ENCODE measurements at places on chromosomes 1 and 21. TPM values are rescaled to one million over a fixed set of nuclear protein-coding genes. Genes with fewer than 3 reads are reported as not detected.

The DMBX1 gene
- total RNA-seq: not detected

The FRRS1 gene
- 6.8 TPM for total RNA-seq

The WNT9A gene
- total RNA-seq: 29.8 TPM

The AMPD1 gene
- not detected for total RNA-seq

The KCNE2 gene
- total RNA-seq: not detected

GRCh38 chr1:68320349-68320748 is 88.0 kb upstream of the WLS start:
- DNase-seq: no peak
- H3K36me3 ChIP-seq: no peaks in the 10 kb centered on the region
- no peak overlapping the region for H3K4me3 ChIP-seq
- no peak overlapping the region for H3K27ac ChIP-seq
- no peaks in the 10 kb centered on the region for H3K4me1 ChIP-seq

- no peaks in the 10 kb centered on the region for H3K36me3 ChIP-seq
- H3K4me3 ChIP-seq: no peak overlapping the region
- no peak for DNase-seq
- H3K27me3 ChIP-seq: no peaks in the 10 kb centered on the region
Measured at GRCh38 chr1:115706587-115707425, 61.7 kb downstream of the CASQ2 start.

- H3K36me3 ChIP-seq: no peaks in the 10 kb centered on the region
- no peak overlapping the region for H3K27ac ChIP-seq
- H3K4me1 ChIP-seq: no peaks in the 10 kb centered on the region
- H3K27me3 ChIP-seq: no peaks in the 10 kb centered on the region
- no peak for DNase-seq
Measured at GRCh38 chr1:205575294-205575885, 56.4 kb downstream of the ELK4 start.

DNA sequence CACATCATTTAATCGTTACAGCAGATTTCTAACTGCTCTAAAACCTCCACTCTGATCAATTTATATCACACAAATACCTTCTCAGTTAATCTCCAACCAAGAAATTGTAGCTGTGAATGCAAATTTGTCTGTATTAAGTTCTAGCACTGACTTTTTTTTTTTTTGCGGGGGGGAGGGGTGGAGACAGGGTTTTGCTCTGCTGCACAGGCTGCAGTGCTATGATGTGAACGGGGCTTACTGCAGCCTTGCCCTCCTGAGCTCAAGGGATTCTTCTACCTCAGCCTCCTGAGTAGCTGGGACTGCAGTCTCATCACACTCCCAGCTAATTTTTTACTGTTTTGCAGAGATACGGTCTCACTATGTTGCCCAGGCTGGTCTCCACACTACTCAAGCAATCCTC is 163.6 kb downstream of the RERE start:
- no peak overlapping the region for H3K27ac ChIP-seq
- H3K36me3 ChIP-seq: no peaks in the 10 kb centered on the region
- no peak for DNase-seq
- no peak overlapping the region for H3K4me3 ChIP-seq
- no peaks in the 10 kb centered on the region for H3K4me1 ChIP-seq

DNA sequence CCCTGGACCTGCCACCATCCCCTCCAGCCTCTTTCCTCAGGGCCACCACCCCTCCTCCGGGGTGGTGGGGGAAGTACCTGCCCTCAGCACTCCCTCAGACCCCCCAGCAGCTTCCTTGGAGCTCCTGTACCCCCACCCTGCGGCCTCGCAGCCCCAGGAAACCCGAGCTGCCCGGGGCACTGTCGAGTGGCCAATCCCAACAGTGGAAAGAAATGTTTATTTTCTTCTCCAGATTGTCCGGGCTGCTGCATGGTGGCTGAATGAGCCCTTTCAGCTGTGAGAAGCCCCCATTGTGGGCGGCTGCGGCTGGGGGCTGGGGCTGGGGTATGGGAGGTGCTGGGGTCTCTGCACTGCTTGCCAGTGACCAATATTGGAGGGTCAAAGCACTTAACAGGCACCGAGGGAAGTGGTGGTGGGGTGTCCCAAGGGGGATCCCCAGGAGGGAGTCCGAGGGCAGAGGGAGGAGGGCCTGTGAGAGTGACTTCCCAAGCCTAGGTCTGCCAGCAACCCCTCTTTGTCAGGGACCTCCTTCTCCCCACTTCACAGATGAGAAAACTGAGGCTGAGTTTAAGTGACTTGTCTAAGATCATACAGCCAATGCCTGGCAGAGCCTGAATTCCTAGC is 25.2 kb downstream of the RUNX3 start:
- H3K36me3 ChIP-seq: no peaks in the 10 kb centered on the region
- peaks cover 11% of the 10 kb centered on the region for H3K27me3 ChIP-seq
- H3K27ac ChIP-seq: no peak overlapping the region
- no peaks in the 10 kb centered on the region for H3K4me1 ChIP-seq
- DNase-seq: peak; percentile 8

DNA sequence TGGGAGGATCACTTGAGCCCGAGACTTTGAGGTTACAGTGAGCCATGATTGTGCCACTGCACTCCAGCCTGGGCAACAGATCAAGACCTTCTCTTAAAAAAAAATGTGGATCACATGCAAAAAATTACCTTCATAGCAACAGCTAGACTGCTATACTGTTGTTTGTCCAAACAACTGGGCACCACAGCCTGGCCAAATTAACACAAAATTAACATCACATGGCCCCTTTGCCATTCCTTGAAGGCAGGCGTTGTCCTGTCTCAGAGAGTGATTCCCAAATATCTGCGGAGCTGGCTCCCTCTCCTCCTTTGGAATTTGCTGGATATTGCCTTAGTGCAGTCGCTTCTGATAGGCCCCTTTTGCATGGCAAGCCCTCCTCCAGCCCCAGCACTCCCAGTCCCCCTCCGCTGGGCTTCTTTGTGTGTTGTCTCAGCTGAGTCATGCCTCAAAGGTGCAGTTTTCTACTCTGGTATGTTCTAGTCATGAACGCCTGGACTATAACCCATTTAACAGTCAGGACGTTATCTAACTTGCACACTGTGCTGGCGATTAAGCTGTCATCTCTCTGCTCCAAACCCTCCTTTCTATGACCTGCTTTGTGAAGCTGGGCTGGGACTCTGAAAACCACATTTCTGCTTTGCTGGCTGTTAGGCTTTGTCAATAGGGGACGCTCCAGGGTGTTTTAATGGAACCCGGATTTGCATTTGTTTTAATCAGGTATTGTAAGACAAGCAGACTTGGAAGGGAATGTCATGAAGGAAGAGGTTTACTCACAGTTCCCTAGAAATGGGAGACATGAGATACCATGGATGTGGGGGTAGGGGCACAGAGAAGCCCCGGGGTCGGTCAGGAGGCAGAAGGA is 20.1 kb upstream of the HPCAL4 start:
- H3K27ac ChIP-seq: no peak overlapping the region
- no peaks in the 10 kb centered on the region for H3K27me3 ChIP-seq
- DNase-seq: no peak
- H3K4me3 ChIP-seq: no peak overlapping the region
- H3K4me1 ChIP-seq: no peaks in the 10 kb centered on the region
- H3K36me3 ChIP-seq: no peaks in the 10 kb centered on the region

- DNase-seq: no peak
- H3K27ac ChIP-seq: no peak overlapping the region
- no peak overlapping the region for H3K4me3 ChIP-seq
- peaks cover 4% of the 10 kb centered on the region for H3K27me3 ChIP-seq
- H3K36me3 ChIP-seq: no peaks in the 10 kb centered on the region
Measured at GRCh38 chr1:5632224-5632623, 360.0 kb downstream of the NPHP4 start.

DNA sequence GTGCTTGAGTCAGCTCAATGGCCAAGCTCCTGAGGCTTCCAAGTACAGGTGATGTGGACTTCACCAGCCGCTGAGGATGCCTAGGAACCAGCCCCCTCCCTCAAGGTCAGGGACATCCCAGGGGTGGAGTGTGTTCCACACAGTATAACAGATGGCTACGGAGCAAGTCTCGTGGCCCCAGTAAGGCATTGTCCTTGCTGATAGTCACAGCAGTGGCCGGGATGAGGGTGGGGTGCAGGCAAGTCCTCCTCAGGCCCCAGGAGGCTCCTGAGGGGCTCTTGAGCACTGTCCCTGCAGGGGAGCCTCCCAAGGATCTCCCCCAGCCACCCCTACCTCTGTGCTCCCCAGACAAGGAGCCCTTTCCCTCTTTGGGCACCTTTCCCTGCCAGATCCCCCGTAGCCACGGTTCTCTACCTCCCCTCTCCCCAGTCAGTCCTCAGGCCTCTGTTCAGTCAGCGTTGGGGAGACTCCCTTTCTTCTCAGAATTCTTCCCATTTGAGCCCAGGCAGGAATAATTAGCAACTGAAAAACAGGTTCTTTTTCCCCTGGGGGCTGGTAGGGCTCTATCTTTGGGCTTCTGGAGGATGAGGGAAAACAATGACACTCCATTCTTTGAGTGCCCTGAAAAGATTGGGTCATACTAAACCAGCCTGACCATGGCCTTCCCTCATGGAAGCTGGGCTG is 7.1 kb upstream of the THEM5 start:
- no peaks in the 10 kb centered on the region for H3K36me3 ChIP-seq
- no peak overlapping the region for H3K4me3 ChIP-seq
- H3K27me3 ChIP-seq: no peaks in the 10 kb centered on the region
- H3K27ac ChIP-seq: no peak overlapping the region
- no peaks in the 10 kb centered on the region for H3K4me1 ChIP-seq

DNA sequence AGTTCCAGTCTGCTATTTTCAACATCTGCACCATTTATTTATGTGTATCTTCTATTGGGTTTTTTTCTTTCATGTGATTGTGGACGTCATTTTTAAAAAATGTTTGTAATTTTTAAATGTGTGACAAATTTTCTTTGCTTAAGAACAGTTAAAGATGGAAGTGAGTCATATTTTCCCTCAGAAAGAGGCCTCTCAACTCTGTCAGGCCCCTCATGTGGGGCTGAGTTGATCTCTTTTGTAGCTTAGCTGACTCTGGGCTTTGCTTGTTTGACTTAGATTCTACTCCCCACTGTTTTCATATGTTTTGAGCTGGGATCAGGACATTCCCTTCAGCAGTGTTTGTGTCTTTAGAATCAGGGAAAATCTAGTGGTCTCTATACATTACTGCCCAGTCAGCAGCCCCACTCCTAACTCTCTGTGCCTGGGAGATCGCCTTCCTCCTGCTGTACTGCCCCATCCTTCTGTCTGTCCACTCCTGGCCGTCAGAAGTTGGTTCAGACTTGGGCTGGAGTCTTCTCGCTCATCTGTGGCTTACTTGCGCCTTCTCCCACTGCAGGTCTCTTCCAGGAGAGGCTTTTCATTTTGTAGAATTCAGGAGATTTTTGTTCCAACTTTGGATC is 137.4 kb downstream of the DYRK1A start:
- no peak for DNase-seq
- peaks cover 65% of the 10 kb centered on the region for H3K36me3 ChIP-seq
- no peak overlapping the region for H3K27ac ChIP-seq
- H3K4me3 ChIP-seq: no peak overlapping the region
- H3K27me3 ChIP-seq: no peaks in the 10 kb centered on the region
- no peaks in the 10 kb centered on the region for H3K4me1 ChIP-seq

GRCh38 chr21:40618191-40618973 is 228.6 kb downstream of the DSCAM start:
- no peaks in the 10 kb centered on the region for H3K27me3 ChIP-seq
- no peak overlapping the region for H3K27ac ChIP-seq
- no peak for DNase-seq
- no peaks in the 10 kb centered on the region for H3K4me1 ChIP-seq
- no peaks in the 10 kb centered on the region for H3K36me3 ChIP-seq
- no peak overlapping the region for H3K4me3 ChIP-seq

- H3K4me3 ChIP-seq: peak overlapping the region; percentile 27
Measured at GRCh38 chr1:29900104-29900679, 663.9 kb downstream of the PTPRU start.

- peaks cover 1% of the 10 kb centered on the region for H3K27me3 ChIP-seq
- no peak for DNase-seq
Measured at GRCh38 chr1:46523496-46524353, 27.7 kb downstream of the KNCN start.

- no peak overlapping the region for H3K27ac ChIP-seq
- no peak for DNase-seq
- no peaks in the 10 kb centered on the region for H3K4me1 ChIP-seq
- H3K27me3 ChIP-seq: no peaks in the 10 kb centered on the region
- H3K4me3 ChIP-seq: no peak overlapping the region
- H3K36me3 ChIP-seq: no peaks in the 10 kb centered on the region
Measured at GRCh38 chr1:230299191-230300006, 126.7 kb downstream of the PGBD5 start.

- H3K27ac ChIP-seq: no peak overlapping the region
- no peak overlapping the region for H3K4me3 ChIP-seq
- DNase-seq: no peak
- no peaks in the 10 kb centered on the region for H3K4me1 ChIP-seq
- H3K27me3 ChIP-seq: no peaks in the 10 kb centered on the region
Measured at GRCh38 chr1:52413410-52413989, 9.1 kb downstream of the PRPF38A start.

- DNase-seq: no peak
- no peaks in the 10 kb centered on the region for H3K27me3 ChIP-seq
- no peak overlapping the region for H3K4me3 ChIP-seq
- H3K27ac ChIP-seq: no peak overlapping the region
- H3K4me1 ChIP-seq: peaks cover 35% of the 10 kb centered on the region
Measured at GRCh38 chr1:112638110-112638428, 18.4 kb downstream of the CAPZA1 start.

- no peak overlapping the region for H3K27ac ChIP-seq
- H3K36me3 ChIP-seq: no peaks in the 10 kb centered on the region
- no peak for DNase-seq
- H3K4me1 ChIP-seq: no peaks in the 10 kb centered on the region
- H3K27me3 ChIP-seq: no peaks in the 10 kb centered on the region
- no peak overlapping the region for H3K4me3 ChIP-seq
Measured at GRCh38 chr1:118479351-118479750, 294.3 kb upstream of the SPAG17 start.

- no peaks in the 10 kb centered on the region for H3K27me3 ChIP-seq
- H3K36me3 ChIP-seq: peaks cover 4% of the 10 kb centered on the region
- peak overlapping the region; percentile 7 for H3K27ac ChIP-seq
- peaks cover 12% of the 10 kb centered on the region for H3K4me1 ChIP-seq
Measured at GRCh38 chr1:38997901-38998190, 6.8 kb downstream of the AKIRIN1 start.
